Right renal pelvis (tissue), 4 donors: ENCODE measurements at places on chromosomes 2 and 18. TPM values are rescaled to one million over a fixed set of nuclear protein-coding genes. Genes with fewer than 3 reads are reported as not detected.

The VSNL1 gene
- 3.3 TPM for polyA plus RNA-seq

The TNFRSF11A gene
- 3.1 TPM for polyA plus RNA-seq

DNA sequence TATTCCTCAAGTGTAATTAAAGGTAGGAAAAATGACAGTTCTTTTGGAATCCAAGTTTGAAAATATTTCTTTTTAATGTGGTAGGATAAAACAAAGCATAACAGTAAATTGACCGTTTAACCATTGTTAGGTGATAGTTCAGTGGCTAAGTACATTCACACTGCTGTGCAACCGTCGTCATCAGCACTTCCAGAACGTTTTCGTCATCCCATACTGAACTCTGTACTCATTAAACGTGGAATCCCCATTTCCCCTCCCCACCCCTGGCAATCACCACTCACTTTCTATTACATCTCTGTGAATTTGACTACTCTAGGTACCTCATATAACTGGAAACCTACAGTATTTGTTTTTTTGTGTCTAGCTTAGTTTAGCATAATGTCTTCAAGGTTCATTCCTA, 32.9 kb upstream of the FZD5 start:
- DNase-seq = no peak

DNA sequence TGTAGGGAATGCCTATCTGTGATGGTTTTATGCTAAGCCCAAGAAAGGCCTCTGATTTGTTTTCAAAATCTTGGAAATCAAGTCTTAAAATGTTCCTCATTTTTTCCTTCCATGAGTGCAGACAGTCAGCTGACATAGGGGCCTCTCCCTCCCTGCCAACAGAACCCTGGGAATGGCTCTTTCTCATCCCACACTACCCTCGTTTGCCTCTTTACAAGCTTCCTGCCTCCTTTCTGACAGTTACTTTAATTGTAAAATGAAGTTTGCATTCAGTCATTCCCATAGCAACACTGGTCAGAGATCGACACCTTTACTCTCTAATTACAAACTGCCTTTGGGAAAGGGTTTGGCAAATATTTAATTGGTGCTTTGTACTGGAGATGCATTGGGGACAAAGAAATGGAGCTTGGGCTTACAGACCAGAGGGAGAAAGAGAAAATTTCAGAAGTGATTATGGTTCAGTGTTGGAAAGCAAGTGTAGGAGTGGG, 25.4 kb downstream of the KIF5C start:
- no peak for DNase-seq

- DNase-seq = no peak
Observed at GRCh38 chr2:23399674-23400261, 14.8 kb downstream of the KLHL29 start.

GRCh38 chr2:190627448-190628412, 21.2 kb upstream of the NAB1 start:
- no peak for DNase-seq

DNA sequence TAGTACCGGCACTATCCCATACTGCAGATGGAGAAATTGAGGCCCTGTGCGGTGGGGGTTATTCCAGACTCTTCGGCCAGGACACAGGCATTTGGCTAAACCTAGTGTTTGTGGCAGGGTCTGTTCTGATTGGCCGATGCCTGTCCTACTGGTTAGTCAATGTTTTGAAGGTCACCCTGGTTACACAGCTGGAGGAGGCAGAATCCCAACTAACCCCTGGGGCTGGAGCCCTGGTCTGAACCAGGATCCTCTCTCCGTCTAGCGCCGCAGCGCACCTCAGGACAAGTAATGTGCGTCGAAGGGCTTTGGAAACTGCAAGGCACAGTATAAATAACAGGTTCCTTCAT, 19.4 kb downstream of the TEX44 start:
- no peak for DNase-seq
